H7 (cell line): ENCODE measurements at places on chromosomes 13 and 19. TPM values are rescaled to one million over a fixed set of nuclear protein-coding genes. Genes with fewer than 3 reads are reported as not detected.

Gene SYNGR4
- total RNA-seq, result not detected in 2 replicates

Gene MIA
- total RNA-seq, result not detected in 2 replicates

DNA sequence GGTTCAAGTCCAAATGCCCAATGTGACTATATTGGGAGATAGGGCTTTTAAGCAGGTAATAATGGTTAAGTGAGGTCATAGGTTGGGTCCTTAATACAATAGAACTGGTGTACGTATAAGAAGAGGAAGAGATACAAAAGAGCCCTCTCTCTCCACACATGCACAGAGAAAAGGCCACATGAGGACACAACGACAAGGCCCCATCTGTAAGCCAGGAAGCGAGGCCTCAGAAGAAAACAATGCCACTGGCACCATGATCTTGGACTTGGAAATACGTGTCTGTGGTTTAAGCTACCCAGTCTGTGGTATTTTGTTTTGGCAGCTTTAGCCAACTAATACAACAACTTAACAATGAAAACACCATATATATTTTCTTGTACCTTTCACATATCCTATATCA, 23.4 kb upstream of the RFC3 start:
- DNase-seq, result no peak

Gene ZNF653
- 8.5 and 9.8 TPM in 2 replicates for total RNA-seq
